ENCODE measurements at places on chromosomes 1 and 21. TPM values are rescaled to one million over a fixed set of nuclear protein-coding genes. Genes with fewer than 3 reads are reported as not detected.

DNA sequence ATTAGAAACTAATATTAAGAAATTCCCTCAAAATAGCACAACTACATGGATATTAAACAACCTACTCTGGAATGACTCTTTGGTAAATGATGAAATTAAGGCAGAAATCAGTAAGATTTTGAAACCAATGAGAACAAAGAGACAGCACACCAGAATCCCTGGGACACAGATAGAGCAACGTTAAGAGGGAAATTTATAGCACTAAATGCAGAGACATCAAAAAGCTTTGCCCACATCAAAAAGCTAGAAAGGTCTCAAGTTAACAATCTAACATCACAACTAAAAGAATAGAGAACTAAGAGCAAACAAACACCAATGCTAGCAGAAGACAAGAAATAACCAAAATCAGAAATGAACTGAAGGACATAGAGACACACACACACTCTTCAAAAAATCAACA lies 48.6 kb upstream of the LRRC8B start:
- H3K36me3 ChIP-seq, result no peaks in the 10 kb centered on the region
- H3K27ac ChIP-seq, result no peak overlapping the region
- no peaks in the 10 kb centered on the region for H3K4me1 ChIP-seq
- DNase-seq, result no peak
- no peak overlapping the region for H3K4me3 ChIP-seq

DNA sequence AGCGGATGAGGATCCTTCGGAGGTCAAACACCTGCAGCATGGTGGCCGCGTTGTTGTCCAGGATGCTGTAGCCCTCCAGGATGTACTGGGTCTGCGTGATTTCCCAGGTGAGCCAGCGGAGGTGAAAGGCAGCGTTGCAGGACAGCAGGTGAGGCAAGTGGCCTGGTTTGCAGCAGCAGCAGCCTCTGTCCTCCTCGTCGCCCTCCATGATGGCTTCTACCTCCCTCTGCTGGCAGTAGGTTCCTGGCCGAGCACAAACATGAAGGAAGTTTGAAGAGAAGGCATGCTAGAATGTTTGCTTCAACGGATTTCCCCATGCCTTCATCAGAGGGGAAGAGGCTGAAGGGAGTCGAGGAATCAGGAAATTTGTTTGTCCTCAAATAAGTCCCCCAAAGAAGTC lies 74.7 kb downstream of the NTPCR start:
- H3K27ac ChIP-seq, result no peak overlapping the region
- no peaks in the 10 kb centered on the region for H3K36me3 ChIP-seq
- H3K27me3 ChIP-seq, result no peaks in the 10 kb centered on the region
- H3K4me3 ChIP-seq, result no peak overlapping the region
- peaks cover 4% of the 10 kb centered on the region for H3K4me1 ChIP-seq
- peak; percentile 51 for DNase-seq

DNA sequence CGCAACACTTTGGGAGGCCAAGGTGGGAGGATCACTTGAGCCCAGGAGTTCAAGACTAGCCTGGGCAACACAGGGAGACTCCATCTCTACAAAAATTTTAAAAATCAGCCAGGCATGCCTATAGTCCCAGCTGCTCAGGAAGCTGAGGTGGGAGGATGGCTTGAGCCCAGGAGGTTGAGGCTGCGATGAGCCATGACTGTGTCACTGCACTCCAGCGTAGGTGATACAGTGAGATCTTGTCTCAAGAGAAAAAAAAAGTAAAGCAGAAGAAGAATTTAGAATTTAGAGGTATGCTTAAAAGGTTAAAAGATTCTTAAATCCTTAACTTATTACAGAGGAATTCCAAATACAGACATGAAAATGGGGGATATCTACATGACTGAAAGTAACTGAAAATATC lies 79.5 kb downstream of the SMYD3 start:
- no peaks in the 10 kb centered on the region for H3K36me3 ChIP-seq
- no peak overlapping the region for H3K4me3 ChIP-seq
- H3K4me1 ChIP-seq, result no peaks in the 10 kb centered on the region
- DNase-seq, result no peak
- H3K27ac ChIP-seq, result no peak overlapping the region

DNA sequence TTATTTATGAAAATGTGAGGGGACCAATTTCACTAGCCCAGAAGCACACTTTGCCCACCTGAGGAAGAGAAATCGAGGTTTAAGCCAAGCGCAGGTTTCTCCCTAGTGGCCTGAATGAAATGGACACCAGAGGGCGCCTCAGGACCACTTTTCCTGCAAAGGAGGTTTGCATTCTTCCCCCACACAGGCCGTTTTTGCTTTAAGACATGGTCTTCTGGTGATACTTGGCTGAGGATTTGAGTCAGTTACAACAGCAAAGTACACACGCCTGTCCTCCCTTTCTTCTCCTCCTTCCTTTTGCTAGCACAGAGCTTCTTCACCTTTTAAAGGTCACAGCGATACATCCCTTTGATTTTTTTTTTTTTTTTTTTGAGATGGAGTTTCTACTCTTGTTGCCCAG lies 5.4 kb downstream of the PLA2G2E start:
- no peaks in the 10 kb centered on the region for H3K4me1 ChIP-seq
- H3K27me3 ChIP-seq, result no peaks in the 10 kb centered on the region
- H3K27ac ChIP-seq, result no peak overlapping the region

GRCh38 chr1:91650764-91651163 lies 150.1 kb downstream of the CDC7 start:
- peak; percentile 37 for DNase-seq
- H3K4me1 ChIP-seq, result no peaks in the 10 kb centered on the region
- H3K27ac ChIP-seq, result no peak overlapping the region
- no peaks in the 10 kb centered on the region for H3K27me3 ChIP-seq

GRCh38 chr1:8078176-8078671 lies 52.1 kb upstream of the ERRFI1 start:
- no peaks in the 10 kb centered on the region for H3K36me3 ChIP-seq
- peaks cover 32% of the 10 kb centered on the region for H3K4me1 ChIP-seq
- peak overlapping the region; percentile 58 for H3K27ac ChIP-seq

DNA sequence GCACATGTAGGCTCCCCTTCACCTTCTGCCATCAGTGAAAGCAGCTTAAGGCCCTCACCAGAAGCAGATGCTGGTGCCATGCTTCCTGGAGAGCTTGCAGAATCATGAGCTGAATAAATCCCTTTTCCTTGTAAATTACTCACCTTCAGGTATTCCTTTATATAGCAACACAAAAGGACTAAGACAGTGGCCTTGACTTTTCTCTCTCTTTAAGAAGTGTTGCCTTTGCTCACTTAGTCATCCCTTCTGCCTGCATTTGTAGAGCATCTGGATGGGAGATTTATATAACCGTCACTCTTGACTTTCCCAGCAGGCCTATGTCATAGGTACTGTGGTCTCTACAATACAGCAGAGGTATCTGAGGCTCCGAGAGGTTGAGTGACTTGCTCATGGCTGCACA lies 3.7 kb downstream of the PCSK9 start:
- H3K4me1 ChIP-seq, result no peaks in the 10 kb centered on the region
- H3K27ac ChIP-seq, result no peak overlapping the region
- H3K4me3 ChIP-seq, result no peak overlapping the region

GRCh38 chr1:156911577-156912298 lies 8.7 kb upstream of the LRRC71 start:
- H3K4me1 ChIP-seq, result no peaks in the 10 kb centered on the region
- H3K4me3 ChIP-seq, result no peak overlapping the region
- no peaks in the 10 kb centered on the region for H3K36me3 ChIP-seq
- no peak overlapping the region for H3K27ac ChIP-seq
- no peak for DNase-seq

- no peak for DNase-seq
- H3K27ac ChIP-seq, result no peak overlapping the region
- H3K27me3 ChIP-seq, result no peaks in the 10 kb centered on the region
- H3K36me3 ChIP-seq, result no peaks in the 10 kb centered on the region
- no peaks in the 10 kb centered on the region for H3K4me1 ChIP-seq
- no peak overlapping the region for H3K4me3 ChIP-seq
These were observed 102.3 kb downstream of the OMA1 start for GRCh38 chr1:58443986-58444868.

DNA sequence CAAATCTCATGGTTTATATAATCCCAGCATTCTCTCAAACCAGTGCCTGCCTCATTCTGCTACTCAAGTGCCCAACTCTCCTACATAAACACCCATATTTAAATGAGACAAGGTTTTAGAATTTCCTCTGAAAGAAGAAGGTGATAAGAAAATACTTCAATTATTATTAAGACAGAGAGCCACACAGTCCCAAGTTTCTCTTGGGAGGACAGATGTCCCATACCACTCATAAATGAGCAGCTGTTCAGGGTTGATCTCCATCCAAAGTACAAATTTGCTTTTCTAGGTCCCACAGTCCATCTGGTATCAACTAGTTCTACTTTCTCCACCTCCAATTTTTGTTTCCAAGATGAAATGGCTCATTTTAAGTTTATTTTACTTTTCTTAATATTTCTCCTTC lies 11.3 kb downstream of the DCAF8 start:
- H3K27ac ChIP-seq, result no peak overlapping the region
- H3K36me3 ChIP-seq, result no peaks in the 10 kb centered on the region
- no peak overlapping the region for H3K4me3 ChIP-seq
- no peaks in the 10 kb centered on the region for H3K27me3 ChIP-seq

DNA sequence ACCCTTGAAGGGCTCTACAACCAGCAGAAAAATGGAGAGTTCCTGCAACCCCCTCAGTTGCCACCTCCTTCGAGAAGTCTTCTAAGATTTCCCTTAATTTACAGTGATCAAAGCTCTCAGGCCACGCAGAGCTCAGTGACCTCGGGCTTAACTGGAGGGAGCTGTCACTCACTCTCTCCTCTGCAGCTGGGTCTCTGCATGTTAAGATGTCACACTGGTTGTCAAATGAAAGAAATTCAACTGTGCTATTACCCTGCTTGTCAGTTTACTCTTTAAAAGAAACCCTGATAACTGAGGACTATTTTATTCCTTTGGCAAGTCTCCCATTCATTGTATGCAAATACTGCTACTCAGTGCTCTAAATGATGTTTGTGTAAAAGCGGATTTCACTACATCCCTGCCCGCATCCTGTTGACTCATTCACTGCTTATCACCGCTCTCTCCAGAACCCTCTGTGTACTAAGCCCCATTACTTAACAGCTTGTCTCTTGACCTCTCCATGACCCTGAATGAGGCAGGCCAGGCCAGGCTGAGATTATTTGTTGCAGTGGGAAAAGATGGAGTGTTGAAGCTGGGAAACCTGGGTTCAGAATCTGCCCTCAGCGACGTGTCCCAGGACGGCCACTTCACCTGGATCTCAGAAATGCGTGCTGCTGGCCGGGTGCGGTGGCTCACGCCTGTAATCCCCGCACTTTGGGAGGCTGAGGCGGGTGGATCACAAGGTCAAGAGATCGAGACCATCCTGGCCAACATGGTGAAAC lies 13.7 kb downstream of the DHRS3 start:
- H3K4me3 ChIP-seq, result no peak overlapping the region
- H3K27me3 ChIP-seq, result no peaks in the 10 kb centered on the region
- no peaks in the 10 kb centered on the region for H3K36me3 ChIP-seq
- no peak overlapping the region for H3K27ac ChIP-seq

DNA sequence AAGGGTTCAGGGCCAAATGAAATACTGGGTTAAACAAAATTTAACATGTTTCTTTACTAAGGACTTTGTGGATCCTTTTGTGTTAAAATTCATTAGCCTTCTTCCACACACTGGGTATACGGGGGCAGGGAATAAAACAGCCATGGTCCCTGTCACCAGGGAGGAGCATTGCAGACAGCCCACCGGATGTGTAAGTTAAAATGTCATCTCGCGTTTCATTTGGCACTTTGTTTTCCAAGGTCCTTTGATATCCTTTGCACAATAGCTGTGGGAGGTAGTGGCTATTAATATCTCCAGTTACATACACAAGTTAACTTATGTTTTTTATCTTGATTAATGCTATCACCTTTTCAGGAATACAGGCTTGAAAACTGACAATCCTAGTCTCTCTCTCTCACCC lies 172.7 kb downstream of the BARHL2 start:
- H3K4me1 ChIP-seq, result no peaks in the 10 kb centered on the region
- H3K4me3 ChIP-seq, result no peak overlapping the region
- H3K36me3 ChIP-seq, result no peaks in the 10 kb centered on the region
- no peak overlapping the region for H3K27ac ChIP-seq
- DNase-seq, result no peak

DNA sequence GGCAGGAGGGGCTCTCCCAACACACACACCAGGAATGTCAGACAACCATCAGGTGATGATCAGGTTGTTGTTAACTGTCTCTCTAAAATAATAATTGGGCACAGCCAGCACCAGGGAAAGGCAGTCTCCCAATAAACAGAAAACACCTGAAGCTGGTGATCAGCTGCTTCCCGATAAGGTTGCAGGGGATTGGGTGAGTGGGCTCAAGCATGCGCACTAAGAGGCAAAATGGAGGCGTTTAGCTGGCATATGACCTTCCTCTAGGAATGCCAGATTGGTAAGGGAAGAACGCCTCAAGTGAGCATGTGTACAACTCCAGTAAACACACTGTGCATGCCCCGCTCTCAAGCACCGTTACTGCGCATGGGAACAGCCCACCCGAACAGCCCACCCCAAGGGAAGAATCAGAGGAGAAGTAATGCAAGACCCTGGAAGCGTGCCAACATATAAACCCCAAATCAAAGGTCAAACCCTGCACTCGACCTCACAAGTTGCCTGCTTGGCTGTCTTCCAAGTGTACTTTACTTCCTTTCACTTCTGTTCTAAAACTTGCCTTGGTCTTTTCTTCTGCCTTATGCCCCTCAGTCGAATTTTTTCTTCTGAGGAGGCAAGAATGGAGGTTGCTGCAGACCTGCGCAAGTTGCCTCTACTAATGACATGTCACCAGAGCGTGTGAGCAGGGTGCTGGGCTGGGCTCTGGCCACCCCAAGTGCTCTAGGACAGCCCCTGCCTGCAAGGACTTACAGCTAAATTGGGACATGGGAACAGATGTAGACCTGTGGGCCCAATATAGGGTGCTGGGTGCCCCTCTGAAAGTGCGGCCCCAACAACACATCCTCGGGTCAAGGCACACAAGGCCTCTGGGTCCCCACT lies 200.8 kb downstream of the RHOU start:
- H3K27ac ChIP-seq, result no peak overlapping the region
- H3K4me3 ChIP-seq, result no peak overlapping the region

- no peak overlapping the region for H3K4me3 ChIP-seq
- no peak for DNase-seq
- H3K36me3 ChIP-seq, result no peaks in the 10 kb centered on the region
- no peaks in the 10 kb centered on the region for H3K27me3 ChIP-seq
- no peak overlapping the region for H3K27ac ChIP-seq
These were observed 80.7 kb downstream of the NID1 start for GRCh38 chr1:235984041-235984825.

DNA sequence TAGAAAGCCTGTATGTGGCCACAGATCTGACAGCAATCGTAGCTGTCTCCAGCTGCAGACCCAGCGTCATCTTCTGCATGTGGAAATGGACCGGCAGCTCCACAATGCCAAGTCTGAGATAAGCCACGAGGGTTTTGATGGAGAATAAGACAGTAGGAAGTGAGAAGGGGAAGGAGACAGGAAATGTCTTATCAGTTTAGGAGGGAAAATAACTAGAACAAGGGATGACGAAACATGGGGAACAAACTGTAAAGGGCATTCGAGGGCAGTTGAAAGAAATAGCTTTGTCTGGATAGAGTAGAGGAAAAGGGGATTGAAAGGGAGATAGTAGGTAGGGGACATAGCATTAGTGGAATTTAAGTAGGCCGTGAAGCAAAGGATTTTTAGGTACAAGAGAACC lies 74.0 kb upstream of the CTTNBP2NL start:
- H3K4me3 ChIP-seq, result no peak overlapping the region
- H3K27ac ChIP-seq, result no peak overlapping the region
- DNase-seq, result no peak
- H3K36me3 ChIP-seq, result no peaks in the 10 kb centered on the region

NPPA gene
- not detected for total RNA-seq

WNT4 gene
- 2.4 TPM for total RNA-seq

CYP2J2 gene
- 4.8 TPM for total RNA-seq

HAPLN2 gene
- not detected for total RNA-seq

NID1 gene
- 16.7 TPM for total RNA-seq

OR2L2 gene
- 0.05 TPM for total RNA-seq

CHIT1 gene
- 0.06 TPM for total RNA-seq

SAMD13 gene
- total RNA-seq, result 0.69 TPM
